ENCODE measurements at places on chromosomes 6 and 20. TPM values are rescaled to one million over a fixed set of nuclear protein-coding genes. Genes with fewer than 3 reads are reported as not detected.

The DEFB123 gene
- not detected for total RNA-seq

GRCh38 chr6:111210194-111210728 is 123.0 kb downstream of the SLC16A10 start:
- peak; percentile 36 for DNase-seq

DNA sequence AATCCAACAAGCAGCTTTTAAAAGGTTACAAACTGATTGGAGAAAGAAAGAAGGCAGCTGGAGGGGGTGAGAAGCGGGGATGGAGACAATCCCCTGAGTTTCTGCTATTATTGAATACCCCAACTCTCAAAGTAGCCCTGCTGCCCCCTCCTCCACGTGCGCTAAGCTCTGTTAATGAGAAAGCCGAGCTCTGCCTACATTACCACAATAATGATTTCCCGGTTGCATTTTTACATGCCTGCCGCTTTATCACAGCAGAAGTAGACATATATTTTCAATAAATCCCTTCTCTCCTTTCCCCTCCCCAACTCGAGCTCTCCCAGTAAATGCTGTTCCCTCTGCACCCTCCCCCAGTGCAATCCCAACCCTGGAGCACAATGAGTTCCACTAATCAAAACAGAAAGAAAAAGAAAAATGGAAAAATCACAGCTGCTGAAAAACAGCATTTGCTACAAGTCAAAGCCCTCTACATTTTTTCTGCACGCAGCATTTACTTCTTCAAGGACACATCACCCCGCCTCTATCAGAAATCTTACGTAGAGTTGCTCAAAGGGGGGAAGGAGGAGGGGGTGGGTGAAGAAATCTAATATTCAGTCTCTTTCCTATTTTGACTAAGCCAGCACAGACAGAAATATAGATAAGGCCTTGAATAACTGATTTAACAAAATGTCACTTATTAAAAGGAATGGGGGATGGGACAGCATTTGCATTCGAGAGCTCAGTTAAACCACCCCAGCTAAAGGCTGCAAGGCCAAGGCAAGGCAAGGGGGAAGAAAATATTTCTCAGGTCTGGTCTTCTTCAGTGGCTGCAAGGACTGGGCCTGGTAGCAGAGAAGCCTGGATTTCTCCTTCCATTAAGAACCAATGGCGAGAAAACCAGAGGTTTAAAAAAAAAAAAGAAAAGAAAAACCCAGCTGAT is 10.7 kb downstream of the TRERF1 start:
- DNase-seq: no peak

GRCh38 chr6:134979142-134979541 is 29.2 kb upstream of the ALDH8A1 start:
- DNase-seq: no peak
